ENCODE measurements at places on chromosomes 4 and X. TPM values are rescaled to one million over a fixed set of nuclear protein-coding genes. Genes with fewer than 3 reads are reported as not detected.

The CTSO gene
- total RNA-seq, result 10.8 TPM

The OTC gene
- not detected for total RNA-seq

The APLN gene
- 0.12 TPM for total RNA-seq

The MED28 gene
- 13.6 TPM for total RNA-seq

The SPANXB1 gene
- total RNA-seq, result not detected

The AGTR2 gene
- total RNA-seq, result not detected

The CT45A10 gene
- not detected for total RNA-seq

The TGIF2LX gene
- not detected for total RNA-seq

All from uterine smooth muscle cell (primary cell).